ENCODE measurements at places on chromosomes 13 and 19.

DNA sequence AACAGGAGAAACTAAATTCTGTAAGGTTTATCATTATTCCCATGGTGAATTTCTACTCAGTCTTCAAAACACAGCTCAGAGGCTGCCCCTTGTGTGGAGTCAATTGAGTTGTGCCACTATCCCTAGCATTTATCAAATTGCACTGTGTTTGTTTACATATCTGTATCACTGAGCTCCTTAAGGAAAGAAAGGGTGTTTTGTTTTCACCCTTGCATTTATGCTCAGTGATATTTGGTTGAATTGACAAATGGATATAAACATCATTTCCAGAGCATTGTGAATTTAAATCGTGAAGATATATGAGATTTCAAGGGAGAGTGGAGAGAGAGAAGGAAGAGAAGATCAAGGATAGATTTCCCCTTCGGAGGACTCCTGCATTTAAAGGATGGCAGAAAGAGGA lies 55.1 kb upstream of the TNFRSF19 start:
- no peak for DNase-seq

DNA sequence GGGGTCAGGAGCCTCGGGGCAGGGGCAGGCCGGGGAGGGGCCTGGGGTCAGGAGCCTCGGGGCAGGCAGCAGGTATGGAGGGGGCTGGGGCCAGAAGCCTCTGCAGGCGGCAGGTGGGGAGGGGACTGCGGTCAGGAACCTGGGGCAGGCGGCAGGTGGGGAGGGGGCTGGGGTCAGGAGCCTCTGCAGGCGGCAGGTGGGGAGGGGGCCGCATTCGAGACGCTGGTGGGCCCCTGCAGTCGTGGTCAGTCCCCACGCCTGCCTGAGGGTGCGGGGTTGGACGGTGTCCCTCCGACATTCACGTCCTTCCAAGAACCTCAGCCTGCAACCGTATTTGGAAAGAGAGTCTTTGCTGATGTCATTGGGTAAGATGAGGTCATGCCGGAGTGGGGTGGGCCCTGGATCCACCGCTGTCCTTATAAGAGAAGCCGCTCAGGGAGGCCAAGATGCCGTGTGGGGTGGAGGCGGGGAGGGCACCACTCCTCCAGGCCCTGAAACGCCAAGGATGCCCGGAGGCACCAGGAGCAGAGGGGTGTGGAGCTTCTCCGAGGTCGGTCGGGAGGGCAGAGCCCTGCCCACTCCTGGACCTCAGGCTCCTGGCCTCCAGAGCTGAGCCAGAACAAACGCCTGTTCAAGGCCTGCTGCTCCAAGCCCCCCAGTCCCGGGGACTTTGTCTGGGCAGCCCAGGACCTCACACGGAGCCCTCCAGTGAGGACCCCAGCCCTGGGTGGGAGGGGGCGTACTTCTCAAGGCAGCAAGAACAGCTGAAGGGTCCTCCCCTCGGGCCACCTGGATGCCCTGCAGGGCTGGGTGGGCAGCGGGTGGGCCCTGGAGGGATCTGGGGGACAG lies 30.1 kb downstream of the PIP5K1C start:
- no peak for DNase-seq

- no peak for DNase-seq
Measured at GRCh38 chr19:48696353-48697010, 711 bp downstream of the FUT2 start.

DNA sequence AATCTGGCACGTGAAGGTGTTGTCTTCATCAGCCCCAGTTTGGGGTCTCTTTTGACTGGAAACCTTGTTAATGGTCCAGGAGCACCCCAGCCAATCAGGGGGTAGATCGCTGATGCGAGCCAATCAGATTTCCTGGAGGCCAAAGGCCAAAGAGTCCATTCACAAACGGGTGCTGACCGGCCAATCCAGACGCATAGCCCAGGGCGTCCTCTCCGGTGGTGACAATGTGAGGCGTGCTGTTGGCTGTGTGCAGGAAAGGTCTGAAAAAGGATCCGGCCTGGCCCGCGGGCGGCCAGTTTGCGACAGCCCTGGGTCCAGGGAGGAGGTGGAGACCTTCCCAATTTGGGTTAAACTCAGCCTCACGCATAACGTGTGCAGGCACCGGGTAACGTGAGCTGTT lies 3.1 kb downstream of the MAST3 start:
- DNase-seq, result no peak

- no peak for DNase-seq
Measured at GRCh38 chr19:49916839-49917733, 11.9 kb upstream of the ATF5 start.

DNA sequence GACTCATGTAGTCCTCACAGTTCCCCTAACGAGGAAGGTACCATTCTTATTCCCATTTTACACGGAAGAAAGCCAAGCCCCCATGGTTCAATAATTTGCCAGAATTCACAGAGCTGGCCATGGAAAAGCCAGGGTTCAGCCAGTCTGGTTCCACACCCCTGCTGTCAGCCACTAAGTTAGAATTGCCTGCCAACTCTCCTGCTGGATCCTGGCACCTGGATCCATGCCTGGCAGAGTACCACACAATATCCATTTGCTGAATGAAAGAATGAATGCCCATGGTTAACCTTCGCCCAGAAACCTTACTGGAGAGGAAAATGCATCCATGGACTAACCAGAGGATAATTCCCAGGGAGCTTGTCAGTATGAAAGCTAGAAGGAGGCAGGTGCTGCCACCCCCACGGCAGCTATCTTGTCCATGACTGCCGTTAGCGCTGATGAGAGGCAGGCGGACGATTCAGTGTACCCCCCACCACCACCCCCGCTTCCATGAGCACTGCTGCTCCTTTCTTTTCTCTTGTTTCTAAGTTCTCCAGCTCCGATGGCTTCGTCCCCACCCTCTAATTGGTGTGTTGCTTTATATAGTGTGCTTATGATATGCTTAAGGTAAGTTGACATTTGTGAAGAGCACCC lies 114.5 kb downstream of the SLC7A1 start:
- DNase-seq, result no peak

DNA sequence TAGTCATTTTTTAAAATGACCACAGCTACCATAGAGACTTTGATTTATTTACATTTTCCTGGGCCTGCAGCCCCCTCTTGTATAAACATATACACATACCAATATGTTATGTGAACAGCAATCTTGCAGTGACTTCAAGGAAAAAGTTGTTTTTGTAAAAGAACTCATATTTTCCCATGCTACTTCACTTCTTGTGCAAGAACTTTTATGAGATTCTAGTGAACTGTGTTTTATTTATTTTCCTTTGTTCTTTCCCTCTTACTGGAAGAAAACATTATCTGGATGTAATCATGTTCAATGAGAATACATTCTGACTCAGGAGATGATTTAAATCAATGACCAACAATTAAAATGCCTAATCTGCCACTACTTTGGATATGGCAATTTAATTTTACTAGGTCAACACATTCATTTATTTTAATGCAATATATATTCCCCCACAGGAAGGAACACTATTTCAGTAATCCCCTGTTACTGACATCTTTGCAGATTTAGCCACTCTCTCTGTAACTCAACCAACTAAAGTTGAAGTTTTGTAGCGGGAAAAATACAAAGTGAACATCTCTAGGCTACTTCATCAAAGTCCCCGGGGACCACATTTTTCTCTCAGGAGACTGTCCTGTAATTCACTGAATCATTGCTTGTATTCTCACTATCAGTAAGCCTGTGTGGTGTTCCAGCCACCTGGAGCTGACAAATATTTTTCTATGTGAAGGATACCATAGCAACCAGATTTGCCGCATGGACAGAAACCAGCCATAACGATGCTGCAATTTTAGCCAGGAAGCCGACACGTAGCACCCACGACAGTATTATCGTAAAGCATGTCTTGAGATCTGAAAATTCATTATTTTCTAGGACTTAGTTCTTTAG lies 90.5 kb downstream of the STARD13 start:
- no peak for DNase-seq

GRCh38 chr19:10424011-10424637 lies 3.8 kb downstream of the PDE4A start:
- DNase-seq, result no peak

DNA sequence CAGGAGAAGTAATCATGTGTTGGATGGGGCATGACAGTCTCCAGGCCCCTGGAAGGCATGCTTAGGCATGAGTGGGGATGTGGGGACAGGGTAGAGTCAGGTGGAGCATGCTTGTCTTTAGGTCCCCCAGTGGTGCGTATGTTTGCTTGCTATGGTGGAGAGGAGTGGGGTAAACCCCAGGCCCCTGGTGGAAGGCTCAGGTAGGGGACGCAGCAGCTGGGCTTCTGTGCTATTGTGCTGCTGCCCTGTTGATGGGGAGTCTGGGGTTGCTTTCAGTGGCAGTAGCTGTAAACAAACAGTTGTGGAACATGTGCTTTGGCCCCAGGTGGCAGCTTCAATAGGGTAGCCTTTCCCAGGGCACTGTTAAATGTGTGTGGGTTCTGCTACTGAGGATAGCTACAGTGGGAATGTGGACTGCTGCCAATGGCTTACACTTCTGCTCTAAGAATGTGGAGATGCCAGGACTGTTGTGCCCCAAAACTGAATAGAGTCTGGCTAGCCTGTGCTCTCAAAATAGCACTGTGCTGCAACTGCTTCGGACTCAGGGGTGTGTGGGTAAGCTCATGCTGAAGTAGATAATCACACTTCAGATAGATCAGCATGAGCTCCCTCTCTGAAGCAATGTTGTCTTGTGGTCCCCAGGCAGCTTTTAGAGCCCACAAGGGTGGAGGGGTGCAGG lies 1257.3 kb downstream of the DIAPH3 start:
- DNase-seq, result no peak

GRCh38 chr13:38620876-38621275 lies 66.0 kb upstream of the FREM2 start:
- no peak for DNase-seq

- DNase-seq, result no peak
Measured at GRCh38 chr13:47932950-47933923, 67.8 kb downstream of the SUCLA2 start.

DNA sequence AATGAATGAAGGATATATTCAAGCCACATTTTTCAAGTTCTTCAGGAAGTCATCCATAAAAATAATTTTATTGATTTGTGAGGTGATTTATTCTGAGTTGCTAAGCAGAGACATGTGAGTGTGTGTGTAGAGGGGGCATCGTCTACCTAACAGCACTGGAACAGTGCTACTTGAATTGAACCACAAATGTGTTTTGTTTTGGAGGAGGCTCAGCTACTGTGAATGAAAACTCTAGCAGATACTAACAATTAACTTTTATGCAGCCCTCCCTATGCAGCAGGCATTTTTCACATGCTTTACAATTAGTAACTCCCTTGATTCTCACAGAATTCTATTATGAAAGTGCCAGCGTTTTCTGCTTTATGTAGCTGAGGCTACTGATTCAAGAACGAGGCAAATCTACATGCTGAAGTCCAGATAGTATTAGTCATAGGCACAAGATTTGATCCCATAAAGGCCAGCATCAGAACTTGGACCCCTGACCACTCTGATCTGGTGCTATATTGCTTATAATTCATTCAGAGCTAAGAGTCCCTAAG lies 103.7 kb downstream of the MYO16 start:
- DNase-seq, result no peak

DNA sequence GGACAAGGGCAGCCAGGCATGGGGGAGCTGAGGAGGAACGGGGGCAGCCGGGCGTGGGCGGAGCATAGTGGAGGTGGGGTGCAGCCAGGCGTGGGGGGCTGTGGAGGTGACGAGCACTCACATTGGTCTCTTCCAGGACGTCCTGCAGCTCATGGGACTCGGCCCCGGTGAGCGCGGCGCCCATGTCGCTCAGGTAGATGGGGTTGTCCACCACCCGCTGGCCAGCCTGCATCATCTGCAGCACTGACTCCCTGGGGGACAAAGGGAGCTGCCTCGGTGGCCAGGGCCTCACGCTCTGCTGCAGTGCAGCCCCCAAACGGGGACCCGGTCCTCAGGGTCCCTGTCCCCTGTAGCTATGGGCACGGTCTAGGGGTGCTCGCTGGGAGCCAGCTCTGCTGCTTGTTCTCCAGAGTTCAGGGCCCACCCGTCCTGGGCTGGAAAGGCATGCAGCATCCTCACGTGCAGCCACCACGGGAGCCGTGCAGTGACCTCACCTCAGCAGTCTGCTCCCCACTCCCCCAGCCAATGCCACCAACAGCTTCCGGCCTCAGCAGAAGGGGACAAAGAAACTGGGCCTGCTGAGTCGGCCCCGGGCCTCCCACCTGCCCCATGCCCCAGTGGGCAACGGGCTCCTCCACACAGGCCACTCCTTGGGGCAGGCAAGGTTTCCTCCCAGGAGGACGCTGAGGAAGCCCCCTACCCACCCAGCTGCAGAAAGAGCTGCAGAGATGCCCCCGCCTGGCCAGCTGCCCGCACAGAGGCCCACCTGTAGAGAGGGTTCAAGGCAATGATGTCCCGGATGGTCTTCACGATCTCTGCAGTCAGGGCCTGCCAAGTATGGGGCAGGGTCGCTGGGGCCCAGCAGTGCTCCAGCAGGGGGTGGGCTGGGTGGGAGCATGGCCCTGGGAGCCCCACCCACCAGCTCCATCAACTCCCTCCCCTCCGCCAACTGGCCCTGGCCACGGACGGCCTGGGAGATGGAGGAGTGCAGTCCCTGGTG lies 12.1 kb downstream of the LONP1 start:
- no peak for DNase-seq
